Thoracic aorta endothelial cell (primary cell): ENCODE measurements at places on chromosomes 2 and 18. TPM values are rescaled to one million over a fixed set of nuclear protein-coding genes. Genes with fewer than 3 reads are reported as not detected.

Gene FAM237A
- total RNA-seq = not detected in 2 replicates

Gene SEPTIN10
- total RNA-seq = 156 and 185 TPM in 2 replicates

Gene DTNB
- total RNA-seq = 10.5 and 13.3 TPM in 2 replicates

Gene KIF1A
- total RNA-seq = not detected in 2 replicates

Gene FAP
- 0.53 and 5.9 TPM in 2 replicates for total RNA-seq

Gene RAB31
- 35.8 and 37.9 TPM in 2 replicates for total RNA-seq

Gene CTAGE1
- not detected in 2 replicates for total RNA-seq

Gene TGOLN2
- 156 and 171 TPM in 2 replicates for total RNA-seq

Gene ANKRD30BL
- not detected in 2 replicates for total RNA-seq

Gene SLC5A7
- not detected in 2 replicates for total RNA-seq

Gene MTHFD2
- 96.7 and 106 TPM in 2 replicates for total RNA-seq

Gene EN1
- total RNA-seq = not detected in 2 replicates

Gene TRAPPC8
- 69.9 and 71.4 TPM in 2 replicates for total RNA-seq

Gene LRRFIP1
- 209 and 245 TPM in 2 replicates for total RNA-seq

Gene UGT1A4
- not detected in 2 replicates for total RNA-seq

Gene IL37
- total RNA-seq = not detected in 2 replicates

Gene EGR4
- total RNA-seq = not detected in 2 replicates

Gene CD28
- under 0.01 and 0.07 TPM in 2 replicates for total RNA-seq

Gene IL36A
- total RNA-seq = not detected in 2 replicates

Gene NYAP2
- total RNA-seq = not detected in 2 replicates

Gene GNAL
- 0.66 and 3.5 TPM in 2 replicates for total RNA-seq

Gene ATRAID
- 84.8 and 101 TPM in 2 replicates for total RNA-seq

Gene UNC80
- total RNA-seq = not detected in 2 replicates

Gene ASXL3
- 0.14 and 0.66 TPM in 2 replicates for total RNA-seq

Gene FOXD4L1
- 0.13 TPM in 1 of 2 replicates, not detected in the other for total RNA-seq

Gene RFTN2
- total RNA-seq = 6.3 and 6.5 TPM in 2 replicates

Gene DSG1
- not detected in 2 replicates for total RNA-seq

Gene TMEM169
- 0.07 and 0.13 TPM in 2 replicates for total RNA-seq

Gene LRATD1
- total RNA-seq = 0.13 and 0.79 TPM in 2 replicates

Gene LIMS4
- total RNA-seq = 11.6 and 19.2 TPM in 2 replicates

Gene CXCR1
- total RNA-seq = not detected in 2 replicates

Gene NCKAP5
- 0.50 and 1.5 TPM in 2 replicates for total RNA-seq

Gene GEN1
- 33.2 and 43.4 TPM in 2 replicates for total RNA-seq

Gene NXPH2
- not detected in 2 replicates for total RNA-seq

Gene MYOM1
- total RNA-seq = under 0.01 and 0.22 TPM in 2 replicates

Gene UGT1A10
- not detected in 2 replicates for total RNA-seq

Gene ABCG8
- not detected in 2 replicates for total RNA-seq

Gene FASTKD2
- total RNA-seq = 62.1 and 64.5 TPM in 2 replicates

Gene SCG2
- total RNA-seq = not detected in 2 replicates
